ENCODE measurements at places on chromosomes 12 and 14. TPM values are rescaled to one million over a fixed set of nuclear protein-coding genes. Genes with fewer than 3 reads are reported as not detected.

DNA sequence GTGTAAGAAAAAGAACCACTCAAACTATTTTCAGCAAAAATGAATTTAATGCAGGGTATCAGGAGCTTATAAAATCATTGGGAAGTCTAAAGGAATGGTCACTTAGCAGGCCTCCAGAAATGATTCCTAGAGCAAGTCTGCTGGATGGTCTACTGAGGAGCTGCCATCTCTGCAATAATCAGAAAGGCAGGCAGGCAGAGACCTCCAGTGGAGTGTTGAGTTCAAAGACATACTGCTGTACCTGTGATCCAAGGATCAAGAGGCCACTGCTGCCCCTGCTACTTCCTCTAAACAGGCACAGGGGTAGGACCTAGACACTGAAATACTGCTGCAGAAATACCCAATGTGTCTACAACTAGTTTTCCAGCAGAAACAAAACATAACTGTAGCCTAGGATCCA is 14.5 kb upstream of the KICS2 start:
- DNase-seq, result no peak

DNA sequence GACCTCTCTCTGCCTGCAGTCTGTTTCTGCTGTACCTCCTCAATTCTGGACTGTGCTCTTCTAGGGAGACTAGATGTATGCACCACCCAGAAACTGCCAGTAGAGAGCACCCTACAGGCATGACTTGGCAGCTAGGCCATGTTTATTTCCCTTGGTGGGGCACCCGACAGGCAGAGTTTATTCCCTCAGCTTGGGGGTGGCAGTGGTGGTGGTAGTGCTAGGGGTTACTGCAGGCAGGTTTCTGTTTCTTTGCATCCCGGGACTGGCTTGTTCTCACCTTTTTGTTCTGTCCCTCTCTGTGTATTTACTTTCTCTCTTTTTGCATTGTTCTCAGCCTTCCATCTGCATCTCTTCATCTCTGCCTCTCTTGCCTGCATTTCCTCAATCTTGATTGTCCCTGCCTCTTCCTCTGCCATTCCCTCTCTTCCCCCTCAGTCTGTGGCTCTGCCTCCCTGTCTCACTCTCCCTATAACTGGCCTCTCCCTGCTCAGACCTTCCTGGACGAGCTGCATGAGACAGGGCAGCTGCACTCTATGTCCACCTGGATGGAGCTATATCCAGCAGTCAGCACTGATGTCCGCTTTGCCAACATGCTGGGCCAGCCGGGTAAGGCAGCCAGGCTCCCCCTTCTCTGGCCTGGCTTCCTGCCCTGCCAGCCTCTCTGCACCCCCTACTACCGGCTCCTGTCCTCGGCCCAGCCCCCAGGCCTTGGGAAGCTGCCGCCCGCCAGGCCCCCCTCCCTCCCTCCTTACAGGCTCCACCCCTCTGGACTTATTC is 13.8 kb downstream of the PRPF40B start:
- no peak for DNase-seq

DNA sequence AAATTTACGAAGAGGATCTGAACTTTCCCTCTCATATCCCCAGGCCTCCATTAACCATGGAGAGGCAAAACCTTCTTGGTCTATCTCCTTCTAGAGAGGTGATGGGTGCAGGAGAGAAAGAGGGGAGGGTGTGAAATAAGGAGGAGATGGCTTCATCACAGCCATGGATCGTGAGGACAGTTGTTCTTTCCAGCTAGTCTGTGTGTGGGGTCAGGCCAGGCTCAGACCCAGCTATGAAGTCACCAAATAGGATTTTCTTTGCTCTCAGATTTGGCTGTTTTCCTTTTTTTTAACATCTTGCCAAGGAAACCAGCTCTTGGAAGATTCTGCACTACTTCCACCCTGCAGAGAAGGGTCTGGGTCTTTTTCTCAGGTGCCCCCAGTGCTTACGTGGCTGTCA is 64.9 kb upstream of the FAM181A start:
- DNase-seq, result no peak

GRCh38 chr12:26080911-26081310 is 43.9 kb downstream of the BHLHE41 start:
- DNase-seq, result no peak

- DNase-seq, result no peak
These were observed 71.7 kb downstream of the RPAP3 start for GRCh38 chr12:47634127-47634526.

DNA sequence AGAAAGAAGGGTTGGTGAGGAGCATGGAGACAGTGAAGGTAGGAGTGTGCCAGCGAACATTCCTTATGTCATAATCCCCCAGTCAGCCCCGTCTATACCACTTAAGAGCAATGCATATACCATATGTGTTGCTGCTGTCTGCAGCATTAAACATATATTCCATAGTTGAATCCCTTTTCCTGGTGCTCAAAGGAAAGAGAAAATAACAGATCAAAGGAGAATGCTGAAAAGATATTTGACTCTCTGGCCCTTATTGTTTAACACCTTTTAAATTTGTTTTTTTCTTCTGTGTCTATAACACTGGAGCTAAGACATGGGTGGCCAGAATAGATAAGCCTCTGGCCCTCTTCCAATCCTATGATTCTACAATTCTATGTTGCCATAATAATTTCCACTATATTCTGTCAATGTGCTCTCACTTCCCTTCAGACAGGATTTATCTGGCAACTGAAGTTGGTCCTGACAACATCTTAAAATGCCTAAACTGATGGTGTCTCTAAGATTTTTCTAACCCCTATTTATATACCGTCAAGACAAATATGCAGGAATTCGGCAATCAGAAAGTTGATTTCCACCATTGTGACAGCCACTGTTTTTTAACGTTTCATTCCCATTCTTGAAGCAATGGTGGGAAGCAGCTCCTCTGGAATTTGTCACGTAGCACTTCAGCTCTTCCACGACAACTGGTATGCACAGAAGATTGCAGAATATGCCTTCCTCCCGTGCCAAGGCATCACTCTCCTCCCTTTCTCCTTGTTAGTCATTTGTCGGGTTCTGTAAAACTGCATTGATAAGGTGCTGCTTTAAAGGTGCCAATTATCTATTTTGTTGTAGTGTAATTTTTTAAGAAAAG is 204.7 kb downstream of the BCAT1 start:
- no peak for DNase-seq

DNA sequence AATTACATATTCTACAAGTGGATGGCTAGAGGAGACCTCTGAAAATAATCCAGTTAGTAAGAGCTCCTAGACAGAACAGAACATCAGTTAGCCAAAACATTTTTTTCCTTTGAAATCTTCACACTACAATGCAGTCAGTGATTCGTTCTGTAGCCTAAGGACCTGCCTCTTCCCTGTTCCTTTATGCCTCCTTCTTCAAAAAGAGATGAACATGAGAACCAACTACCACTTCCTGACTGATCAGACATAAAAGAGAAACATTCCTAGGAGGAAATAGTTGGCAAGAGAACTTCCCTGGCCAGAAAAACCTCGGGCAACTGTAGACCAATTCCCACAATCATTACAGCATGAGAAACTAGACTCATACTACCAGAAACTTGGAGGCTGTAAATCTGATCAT is 29.4 kb downstream of the ITPR2 start:
- no peak for DNase-seq

DNA sequence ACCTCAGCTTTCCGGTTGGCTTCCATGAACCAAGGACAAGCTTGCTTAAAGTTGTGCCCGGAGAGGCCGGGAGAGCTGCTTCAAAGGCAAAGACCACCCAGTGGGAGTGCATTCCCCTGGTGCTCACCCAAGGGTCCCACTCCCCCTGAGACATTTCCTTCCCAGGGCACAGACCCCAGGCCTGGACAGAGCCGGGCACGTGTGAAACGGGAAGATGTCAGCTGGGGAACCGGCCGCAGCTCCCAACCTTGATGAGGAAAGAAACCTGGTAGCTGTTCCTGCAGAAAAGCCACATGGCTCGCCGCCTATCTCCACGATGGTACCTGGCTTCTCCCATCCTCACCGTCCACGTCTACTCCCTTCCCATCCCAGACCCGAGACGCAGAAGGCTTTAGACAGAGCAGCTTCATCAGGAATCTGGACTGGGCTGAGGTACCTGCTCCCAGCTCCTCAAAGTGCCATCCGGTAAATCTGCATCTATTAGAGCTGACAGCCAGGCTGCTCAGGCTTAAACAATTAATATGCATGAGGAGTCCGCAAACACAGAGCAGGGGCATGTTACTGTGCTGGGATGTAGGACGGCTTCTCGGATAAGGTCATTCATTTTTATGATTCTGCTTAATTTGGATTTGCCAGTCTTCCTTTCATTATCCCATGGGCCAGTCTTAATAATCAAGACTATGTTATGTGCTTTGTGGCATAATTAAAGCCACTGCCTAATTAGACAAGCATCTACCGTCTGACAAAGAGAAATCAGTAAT is 53.1 kb downstream of the GALNT9 start:
- no peak for DNase-seq

- no peak for DNase-seq
These were observed 148.2 kb upstream of the CLEC14A start for GRCh38 chr14:38404100-38404541.

DNA sequence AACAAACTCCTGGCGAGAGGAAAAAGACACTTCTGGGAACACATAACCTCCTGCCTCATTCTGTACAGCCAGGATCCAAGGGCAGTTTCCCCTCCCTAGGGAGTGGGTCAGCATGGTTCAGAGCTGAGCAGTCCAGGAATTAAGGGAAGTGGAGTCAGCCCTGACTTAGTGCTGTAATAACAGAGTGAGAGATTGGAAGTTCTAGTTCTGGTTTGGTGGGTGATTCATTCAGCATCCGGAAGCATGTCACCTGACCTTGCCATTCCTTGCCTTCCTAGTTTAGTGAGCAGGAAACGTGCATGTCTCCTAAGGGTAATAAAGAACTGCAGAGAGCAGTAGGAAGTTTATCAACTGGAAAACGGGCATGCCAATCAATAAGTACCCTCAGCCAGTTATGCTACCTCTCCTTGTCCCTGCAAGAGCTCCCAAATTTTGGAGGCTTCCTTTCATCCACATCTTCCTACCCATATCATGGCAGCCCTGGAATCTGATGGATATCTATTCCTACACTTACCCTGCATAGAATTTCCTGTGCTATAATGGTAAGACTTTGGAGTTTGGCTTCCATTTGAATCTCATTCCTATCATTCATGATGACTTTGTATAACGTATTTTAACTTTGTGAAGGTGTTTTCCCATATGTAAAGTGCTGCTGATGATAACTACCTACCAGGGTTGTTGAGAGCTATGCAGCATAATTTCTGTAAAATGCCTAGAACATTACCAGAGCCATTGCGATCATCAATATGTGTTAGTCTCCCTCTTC is 28.5 kb upstream of the MAGOHB start:
- DNase-seq, result no peak

- DNase-seq, result no peak
These were observed 44.6 kb upstream of the FZD10 start for GRCh38 chr12:130117701-130118100.

- DNase-seq, result no peak
These were observed 154.3 kb upstream of the CCND2 start for GRCh38 chr12:4119157-4119761.

GRCh38 chr12:95443459-95443858 is 30.5 kb upstream of the METAP2 start:
- DNase-seq, result no peak

- DNase-seq, result no peak
These were observed 1322.1 kb downstream of the TMEM121 start for GRCh38 chr14:106848330-106849121.

GRCh38 chr14:60989599-60989998 is 8.6 kb downstream of the SLC38A6 start:
- DNase-seq, result no peak

GRCh38 chr12:95141310-95141709 is 67.9 kb upstream of the NR2C1 start:
- no peak for DNase-seq

- no peak for DNase-seq
These were observed 3.5 kb upstream of the KLRK1 start for GRCh38 chr12:10393291-10393690.

DNA sequence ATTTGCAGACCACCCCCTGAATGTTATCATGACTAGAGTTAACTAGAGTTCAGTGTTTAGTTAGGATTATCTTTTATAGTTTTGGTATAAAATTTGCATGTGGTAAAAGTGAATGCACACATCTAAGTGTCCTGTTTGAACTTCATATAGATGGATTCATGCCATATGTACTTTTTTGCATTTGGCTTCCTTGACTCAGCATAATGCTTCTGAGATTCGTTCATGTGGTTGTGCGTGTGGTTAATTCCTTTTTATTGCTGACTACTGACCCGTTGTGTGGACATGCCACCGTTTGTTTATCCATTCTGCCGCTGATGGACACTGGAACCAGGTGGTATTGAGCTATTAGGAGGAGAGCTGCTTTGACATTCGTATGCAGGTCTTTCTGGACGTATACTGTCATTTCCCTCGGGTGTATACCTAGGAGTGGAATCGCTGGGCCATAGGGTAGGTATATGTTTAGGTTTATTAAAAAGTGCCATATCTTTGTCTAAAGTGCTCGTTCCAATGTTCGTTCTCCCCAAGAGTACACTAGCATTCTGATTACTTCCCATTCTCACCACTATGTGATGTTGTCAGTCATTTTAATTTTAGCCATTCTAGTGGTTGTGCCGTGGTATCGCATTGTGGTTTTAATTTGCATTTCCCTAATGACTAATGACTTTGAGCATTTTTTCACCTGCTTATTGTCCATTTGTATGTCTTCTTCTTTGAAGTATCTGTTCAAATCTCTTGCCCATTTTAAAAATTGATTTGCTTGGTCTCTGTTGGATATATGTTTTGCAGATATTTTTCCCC is 37.7 kb downstream of the RIN3 start:
- no peak for DNase-seq

GRCh38 chr14:102280376-102280962 is 24.5 kb downstream of the MOK start:
- DNase-seq, result no peak

DNA sequence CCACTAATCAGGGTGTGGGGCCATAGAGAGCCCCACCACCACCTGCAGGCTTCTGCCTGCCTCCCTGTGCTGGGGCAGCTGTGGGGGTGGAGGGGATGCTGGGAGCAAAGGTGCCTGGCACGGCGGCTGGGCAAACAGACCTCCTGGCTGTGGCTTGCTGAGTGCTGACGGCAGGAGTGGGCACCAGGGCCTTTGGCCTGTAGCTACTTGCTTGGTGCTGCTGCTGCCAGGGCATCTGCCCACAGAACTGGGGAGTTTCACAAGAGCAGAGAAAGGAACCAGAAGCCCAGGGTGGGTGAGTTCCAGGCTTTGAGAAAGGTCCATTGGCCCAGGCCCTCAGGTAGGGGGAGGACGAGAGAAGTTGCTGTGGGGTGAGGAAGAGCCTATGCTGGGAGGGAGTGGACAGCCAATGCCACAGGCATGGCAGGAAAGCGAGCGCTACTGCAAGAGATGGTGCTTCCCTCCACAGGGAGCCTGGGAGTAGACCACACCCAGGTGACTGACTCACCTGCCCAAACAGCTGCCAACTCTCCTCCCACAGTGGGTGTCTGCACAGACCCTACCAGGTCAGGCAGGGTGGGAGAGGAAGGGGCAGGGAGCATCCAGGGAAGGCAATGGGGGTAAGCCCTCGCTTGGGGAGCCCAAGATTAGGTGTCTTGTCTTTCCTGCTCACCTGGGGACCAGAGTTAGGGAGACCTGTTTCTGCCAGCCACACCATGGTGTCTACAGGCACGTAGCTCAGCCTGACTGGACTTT is 39.0 kb upstream of the HDAC7 start:
- no peak for DNase-seq

The DHRS4 gene
- 20.6 TPM for total RNA-seq

The KIF21A gene
- 21.9 TPM for total RNA-seq

The LHX5 gene
- not detected for total RNA-seq

The KRT73 gene
- total RNA-seq, result not detected

The FAM186B gene
- 0.42 TPM for total RNA-seq

The ETFBKMT gene
- 2.5 TPM for total RNA-seq

The CLEC4E gene
- total RNA-seq, result 5.6 TPM

The ESPL1 gene
- total RNA-seq, result 0.78 TPM

The RERG gene
- 92.3 TPM for total RNA-seq

The HRK gene
- total RNA-seq, result not detected

The RHOJ gene
- total RNA-seq, result 7.6 TPM

The HNF1A gene
- not detected for total RNA-seq

All from thoracic aorta (tissue), 2 donors.